ENCODE measurements at places on chromosomes 12 and 14. TPM values are rescaled to one million over a fixed set of nuclear protein-coding genes. Genes with fewer than 3 reads are reported as not detected.

IRAK3 gene
- total RNA-seq: 94.2 TPM

LRFN5 gene
- total RNA-seq: 0.19 TPM

OTUB2 gene
- total RNA-seq: 3.9 TPM

MYH6 gene
- total RNA-seq: not detected

AVPR1A gene
- total RNA-seq: 27.9 TPM

CLEC1A gene
- total RNA-seq: 10.7 TPM
